ENCODE measurements at places on chromosomes 1 and 21.

DNA sequence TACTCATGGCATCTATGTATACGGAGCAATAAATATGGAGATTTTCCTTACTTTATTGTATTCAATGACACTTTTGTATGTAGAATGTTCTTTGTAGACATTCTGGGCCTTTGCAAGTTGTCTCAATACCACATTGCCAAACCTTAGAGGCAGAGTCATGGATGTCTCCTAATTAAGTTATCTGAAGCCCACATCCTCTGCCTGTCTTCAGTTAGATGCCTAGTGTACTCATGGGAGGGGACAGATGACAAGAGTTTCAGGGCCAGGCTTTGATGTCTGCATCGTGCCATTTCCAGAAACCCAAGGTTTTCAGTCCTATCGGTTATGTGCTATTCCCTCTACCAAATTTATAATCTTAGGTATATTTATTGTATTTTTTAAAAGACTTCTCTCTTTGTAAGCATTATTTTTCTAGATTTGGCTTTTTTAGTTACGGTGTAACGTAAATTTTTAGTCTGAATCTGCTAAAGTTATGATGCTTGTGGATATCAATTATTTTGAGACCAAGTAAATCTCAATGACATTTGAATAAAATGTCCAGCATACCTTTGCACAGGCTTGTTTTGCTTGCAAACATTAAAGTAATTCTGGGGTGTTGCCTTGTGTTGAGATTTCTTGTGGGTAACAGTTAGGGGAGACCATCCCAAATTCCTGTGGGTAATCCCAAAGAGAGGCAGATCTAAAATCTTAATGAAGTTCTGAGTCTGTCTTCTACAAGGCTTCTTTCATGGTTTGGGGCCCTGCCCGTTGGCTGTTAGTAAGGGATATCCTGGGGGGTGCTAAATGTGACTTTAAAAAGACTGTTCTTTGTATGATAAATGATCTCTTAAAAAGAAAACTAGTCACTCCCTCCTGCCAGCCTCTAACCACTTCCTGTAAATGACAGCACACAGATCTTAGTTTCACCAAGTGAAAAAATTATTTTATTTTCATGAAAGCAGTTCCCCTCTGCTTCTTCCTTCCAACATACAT lies 8.0 kb upstream of the MACF1 start:
- H3K27me3 ChIP-seq = no peaks in the 10 kb centered on the region
- peaks cover 64% of the 10 kb centered on the region for H3K4me1 ChIP-seq
- no peak overlapping the region for H3K4me3 ChIP-seq
- H3K27ac ChIP-seq = peak overlapping the region; percentile 40
- no peak for DNase-seq

DNA sequence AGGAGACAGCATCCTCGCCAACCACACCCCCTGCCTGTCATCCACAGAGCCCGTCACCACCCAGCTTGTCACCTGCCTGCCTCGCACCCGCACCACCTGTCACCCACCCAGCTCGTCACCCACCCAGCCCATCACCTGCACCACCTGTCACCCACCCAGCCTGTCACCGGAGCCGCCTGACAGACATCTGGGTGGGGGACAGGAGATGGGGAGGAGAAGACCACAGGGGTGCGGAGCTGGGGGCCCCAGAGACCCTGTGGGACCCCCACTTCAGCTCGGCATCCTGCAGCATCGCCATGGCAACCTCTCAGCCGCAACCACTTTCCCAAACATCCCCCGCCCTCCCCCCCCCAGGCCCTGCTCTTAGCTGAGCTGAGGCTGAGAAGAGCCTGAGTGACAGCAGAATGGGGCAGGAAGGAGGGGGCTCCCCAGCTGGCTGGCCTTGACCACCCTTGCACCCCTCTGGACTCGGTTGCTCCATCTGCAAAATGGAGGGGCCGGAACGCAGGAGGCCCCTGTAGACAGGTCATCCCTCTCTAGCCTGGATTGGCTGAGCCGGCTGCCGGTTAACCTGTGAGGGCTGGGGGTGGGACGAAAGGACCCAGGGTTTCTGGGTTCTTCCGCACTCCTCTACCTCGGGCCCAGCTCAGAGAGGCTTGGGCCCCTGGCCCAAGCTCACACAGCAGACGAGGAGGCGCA lies 11.6 kb downstream of the AHDC1 start:
- no peak overlapping the region for H3K4me3 ChIP-seq
- no peaks in the 10 kb centered on the region for H3K27me3 ChIP-seq
- no peak for DNase-seq
- H3K36me3 ChIP-seq = no peaks in the 10 kb centered on the region
- peaks cover 36% of the 10 kb centered on the region for H3K4me1 ChIP-seq

GRCh38 chr1:156814571-156815260 lies 1.9 kb downstream of the SH2D2A start:
- H3K4me3 ChIP-seq = no peak overlapping the region
- H3K36me3 ChIP-seq = no peaks in the 10 kb centered on the region
- H3K4me1 ChIP-seq = peaks cover 28% of the 10 kb centered on the region
- no peaks in the 10 kb centered on the region for H3K27me3 ChIP-seq
- no peak overlapping the region for H3K27ac ChIP-seq

DNA sequence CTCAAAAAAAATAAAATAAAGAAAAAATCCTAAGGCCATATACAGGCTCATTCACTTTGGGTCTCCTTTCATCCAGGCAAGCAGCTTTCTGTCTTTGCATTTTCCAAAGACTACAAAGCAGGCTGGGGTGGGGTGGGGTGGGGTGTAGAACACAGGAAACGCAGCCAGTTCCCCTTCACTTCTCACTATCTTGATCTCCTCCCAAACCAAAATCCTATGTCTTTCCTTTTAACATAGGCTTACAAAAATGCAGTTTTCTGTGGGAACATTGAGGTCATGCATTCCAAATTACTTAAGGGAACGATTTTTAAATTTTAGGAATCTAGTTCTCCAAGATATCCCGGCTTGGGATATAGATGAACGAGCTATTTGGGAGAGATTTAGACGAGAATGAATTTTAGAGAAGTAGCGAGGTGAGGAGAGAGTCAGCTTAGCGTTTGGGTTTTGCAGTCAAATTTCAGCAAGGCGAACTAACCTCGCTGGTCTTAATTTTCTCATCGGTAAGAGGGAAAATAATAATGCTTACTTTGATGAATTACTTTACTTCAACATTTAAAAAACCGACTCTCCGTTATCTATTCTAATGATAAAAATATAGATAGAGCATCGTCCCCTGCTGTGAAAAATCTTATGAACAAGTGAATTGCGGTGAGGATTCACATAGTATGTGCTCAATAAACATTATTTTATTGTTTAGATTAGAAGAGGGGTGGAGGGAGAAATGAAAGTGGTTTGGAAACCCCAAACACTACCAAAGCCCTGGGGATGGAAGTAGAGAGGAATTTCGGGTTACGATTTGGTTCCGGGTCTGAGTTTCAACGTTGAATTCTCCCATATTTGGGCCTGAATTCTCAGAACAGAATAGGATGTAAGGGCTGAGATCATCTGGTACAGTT lies 735 bp upstream of the STX12 start:
- H3K27me3 ChIP-seq = no peaks in the 10 kb centered on the region
- H3K4me1 ChIP-seq = peaks cover 16% of the 10 kb centered on the region
- peak overlapping the region; percentile 97 for H3K4me3 ChIP-seq
- H3K36me3 ChIP-seq = no peaks in the 10 kb centered on the region
- peak overlapping the region; percentile 98 for H3K27ac ChIP-seq
- no peak for DNase-seq

GRCh38 chr1:97827887-97828286 lies 92.9 kb downstream of the DPYD start:
- H3K4me3 ChIP-seq = no peak overlapping the region
- DNase-seq = no peak
- peaks cover 8% of the 10 kb centered on the region for H3K36me3 ChIP-seq
- H3K27me3 ChIP-seq = no peaks in the 10 kb centered on the region
- H3K4me1 ChIP-seq = no peaks in the 10 kb centered on the region
- no peak overlapping the region for H3K27ac ChIP-seq

DNA sequence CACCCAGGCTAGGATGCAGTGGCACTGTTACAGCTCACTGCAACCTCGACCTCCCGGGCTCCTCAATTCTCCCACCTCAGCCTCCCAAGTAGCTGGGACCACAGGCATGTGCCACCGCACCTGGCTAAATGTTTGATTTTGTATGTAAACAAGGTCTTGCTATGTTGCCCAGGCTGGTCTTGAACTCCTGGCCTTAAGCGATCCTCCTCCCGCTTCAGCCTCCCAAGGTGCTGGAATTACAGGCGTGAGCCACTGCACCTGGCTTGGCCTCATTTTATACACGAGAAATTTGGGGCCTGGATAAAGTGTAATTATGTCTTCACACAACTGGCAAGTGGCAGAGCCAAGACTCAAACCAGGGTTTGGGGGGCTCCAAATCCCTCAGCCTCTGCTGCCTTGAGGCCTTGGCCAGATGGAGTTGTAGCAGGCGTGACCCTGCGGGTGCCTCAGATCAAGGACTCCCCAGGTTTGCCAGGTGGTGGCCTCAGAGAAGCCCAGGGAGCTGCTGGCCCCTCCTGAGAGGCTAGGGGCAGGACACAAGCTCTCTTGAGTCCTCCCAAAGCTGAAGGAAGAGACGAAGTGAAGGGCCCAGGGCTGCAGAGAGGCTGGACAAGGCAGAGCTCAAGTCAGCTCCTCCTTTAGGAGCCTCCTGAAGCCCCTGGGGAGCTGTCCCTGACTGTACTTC lies 61.7 kb downstream of the MDM4 start:
- H3K4me3 ChIP-seq = no peak overlapping the region
- H3K27ac ChIP-seq = peak overlapping the region; percentile 3
- DNase-seq = no peak

DNA sequence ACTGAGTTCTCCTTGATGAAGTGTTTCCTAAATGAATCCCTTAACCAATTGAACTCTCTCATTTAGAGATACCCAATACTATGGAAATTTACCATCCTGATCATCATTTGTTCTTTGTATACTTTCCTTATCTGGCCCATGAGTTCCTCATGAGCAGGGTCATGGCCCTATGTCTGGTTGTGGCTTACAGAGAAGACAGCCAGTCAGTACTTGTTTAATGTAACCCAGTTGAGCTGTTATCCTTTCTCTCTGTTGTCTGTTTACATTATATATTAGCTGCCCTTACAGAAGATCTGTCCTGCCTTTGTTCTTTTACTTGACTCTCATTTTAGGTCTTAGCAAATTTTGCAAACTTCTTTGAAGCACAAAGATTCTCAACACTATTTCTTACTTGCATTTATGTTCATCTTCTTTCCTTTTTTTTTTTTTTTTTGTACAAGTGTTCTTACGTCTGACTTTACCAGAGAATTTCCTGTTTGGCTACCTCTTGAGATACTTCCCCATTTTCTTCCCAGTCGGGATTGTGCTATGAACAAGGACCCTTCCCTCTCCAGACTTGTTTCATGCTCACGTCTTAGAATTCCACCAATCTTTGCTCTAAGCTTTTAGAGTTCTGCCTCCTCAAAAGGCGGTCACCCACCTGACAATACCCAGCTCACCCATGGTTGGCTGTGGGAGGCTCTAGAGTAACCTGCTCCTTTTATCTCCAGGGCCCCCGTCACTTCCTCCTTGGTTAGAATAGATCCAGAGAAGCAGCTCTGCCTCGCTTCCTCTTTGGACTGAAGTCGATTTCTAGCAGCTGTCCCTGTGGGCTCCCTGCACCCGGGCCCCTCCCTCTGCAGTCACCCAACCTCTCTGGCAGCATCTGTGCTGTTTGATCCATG lies 53.6 kb upstream of the RUNX1 start:
- no peaks in the 10 kb centered on the region for H3K27me3 ChIP-seq
- peak; percentile 79 for DNase-seq
- H3K4me1 ChIP-seq = peaks cover 8% of the 10 kb centered on the region
- no peak overlapping the region for H3K4me3 ChIP-seq
- no peak overlapping the region for H3K27ac ChIP-seq

- H3K4me3 ChIP-seq = no peak overlapping the region
- H3K27ac ChIP-seq = peak overlapping the region; percentile 68
- no peaks in the 10 kb centered on the region for H3K27me3 ChIP-seq
- DNase-seq = no peak
- H3K36me3 ChIP-seq = no peaks in the 10 kb centered on the region
- H3K4me1 ChIP-seq = peaks cover 52% of the 10 kb centered on the region
Observed at GRCh38 chr21:36159356-36159921, 2.8 kb downstream of the DOP1B start.

GRCh38 chr1:89065079-89065868 lies at the start of gene GBP1:
Gene GBP1, minus strand, starts transcription at chr1:89065208. Its CDS starts 1,974 bp downstream, at chr1:89063234.
- DNase-seq = peak; percentile 85
- peak within 1 kb of the TSS; percentile 39 for H3K4me3 ChIP-seq
- no peaks in the 10 kb centered on the region for H3K27me3 ChIP-seq

DNA sequence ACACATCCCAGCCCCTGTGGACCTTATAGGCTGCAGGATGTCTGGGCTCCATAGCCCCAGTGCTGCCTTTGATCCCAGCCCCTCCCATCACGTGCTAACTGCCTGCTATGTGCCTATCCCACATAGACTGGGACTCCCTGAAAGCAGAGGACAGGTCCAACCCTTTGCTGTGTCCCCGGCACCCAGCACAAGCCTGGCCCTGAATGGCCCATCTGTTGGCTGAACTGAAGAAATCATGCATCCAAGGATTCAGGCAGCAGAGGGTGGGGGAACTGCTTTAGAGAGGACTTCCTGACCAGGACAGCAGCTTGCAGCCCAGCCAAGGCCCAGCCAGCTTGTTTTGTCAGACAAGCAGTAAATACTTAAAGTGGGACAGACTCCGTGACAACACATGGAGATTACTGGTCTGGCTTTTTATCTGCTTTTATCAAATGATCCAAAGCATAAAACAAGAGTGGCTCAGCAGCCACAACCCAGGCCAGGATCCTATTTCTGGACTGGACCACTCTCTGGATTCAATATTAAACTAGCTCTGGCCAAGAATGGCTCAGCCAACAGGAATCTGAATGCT lies 69.3 kb downstream of the GLIS1 start:
- no peaks in the 10 kb centered on the region for H3K4me1 ChIP-seq
- DNase-seq = no peak
- no peak overlapping the region for H3K4me3 ChIP-seq
- H3K36me3 ChIP-seq = no peaks in the 10 kb centered on the region
- H3K27ac ChIP-seq = no peak overlapping the region

DNA sequence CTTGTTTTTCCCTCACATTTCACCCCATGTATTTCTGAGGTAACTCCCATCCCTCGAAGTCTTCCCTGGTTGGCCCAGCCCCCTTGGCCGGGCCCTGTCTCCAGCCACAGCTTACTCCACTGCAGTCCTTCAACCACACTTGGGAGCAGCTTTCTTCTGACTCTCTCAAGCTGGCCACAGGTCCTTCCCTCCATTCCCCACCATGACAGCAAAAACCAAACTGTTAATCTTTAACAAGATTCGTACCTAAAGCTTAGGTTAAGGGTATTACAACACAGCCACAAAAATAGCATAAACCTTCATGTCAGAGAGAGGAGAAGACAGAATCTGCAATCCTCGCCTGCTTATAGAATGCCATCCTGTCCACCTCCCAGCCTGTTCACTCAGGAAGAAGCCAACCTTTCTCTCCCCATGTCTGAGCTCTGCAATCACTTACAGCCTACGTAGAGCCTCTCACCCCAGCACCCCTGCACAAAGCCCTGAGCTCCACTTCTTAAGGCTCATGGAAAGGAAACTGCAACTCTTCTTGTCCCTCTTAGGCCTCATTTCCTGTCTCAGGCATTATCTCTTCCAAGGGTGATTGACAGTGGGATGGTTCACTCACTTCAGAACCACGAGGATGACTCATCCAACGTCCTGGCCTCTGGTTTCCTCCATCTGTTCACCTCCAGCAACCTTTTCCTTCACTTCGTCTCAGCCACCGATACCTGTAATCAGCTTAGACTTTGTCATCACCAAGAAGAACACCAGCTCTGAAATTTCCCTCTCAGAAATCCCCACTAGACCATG lies 72.8 kb downstream of the CD2 start:
- no peaks in the 10 kb centered on the region for H3K4me1 ChIP-seq
- no peak overlapping the region for H3K4me3 ChIP-seq
- no peaks in the 10 kb centered on the region for H3K36me3 ChIP-seq
- no peak overlapping the region for H3K27ac ChIP-seq
- DNase-seq = no peak

- H3K4me3 ChIP-seq = no peak overlapping the region
- no peaks in the 10 kb centered on the region for H3K36me3 ChIP-seq
- no peaks in the 10 kb centered on the region for H3K4me1 ChIP-seq
- no peak for DNase-seq
- H3K27me3 ChIP-seq = no peaks in the 10 kb centered on the region
Observed at GRCh38 chr1:17946434-17946833, 161.2 kb upstream of the IGSF21 start.
